ENCODE measurements at places on chromosomes 5 and 9.

- DNase-seq: no peak
Observed at GRCh38 chr5:31553863-31554262, 21.8 kb downstream of the C5orf22 start.

- no peak for DNase-seq
Observed at GRCh38 chr9:2424619-2425033, 197.0 kb upstream of the VLDLR start.

- no peak for DNase-seq
Observed at GRCh38 chr9:112013266-112013665, 116.7 kb downstream of the UGCG start.

DNA sequence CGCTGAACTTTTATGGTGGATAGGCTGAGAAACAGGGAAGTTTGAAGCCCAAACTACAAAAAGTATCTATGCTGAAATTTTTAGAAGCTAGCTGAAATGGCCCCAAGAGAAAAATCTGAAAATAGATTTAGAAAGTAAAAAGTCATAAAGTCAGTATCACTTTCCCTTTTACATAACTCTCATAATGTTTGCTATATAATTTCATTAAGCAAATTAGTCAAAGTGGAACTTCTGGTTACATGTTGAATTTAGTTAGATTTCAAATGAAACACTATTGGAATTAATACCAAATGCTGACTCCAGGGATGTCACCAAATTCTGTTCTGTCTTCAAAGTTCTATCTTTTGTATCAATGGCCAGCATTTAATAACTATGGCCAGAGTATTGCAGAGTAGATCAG lies 126.9 kb downstream of the TTC39B start:
- no peak for DNase-seq

GRCh38 chr5:53052499-53052898 lies 57.1 kb downstream of the MOCS2 start:
- no peak for DNase-seq

- DNase-seq: no peak
Observed at GRCh38 chr9:4844056-4844838, 51.5 kb downstream of the RCL1 start.

DNA sequence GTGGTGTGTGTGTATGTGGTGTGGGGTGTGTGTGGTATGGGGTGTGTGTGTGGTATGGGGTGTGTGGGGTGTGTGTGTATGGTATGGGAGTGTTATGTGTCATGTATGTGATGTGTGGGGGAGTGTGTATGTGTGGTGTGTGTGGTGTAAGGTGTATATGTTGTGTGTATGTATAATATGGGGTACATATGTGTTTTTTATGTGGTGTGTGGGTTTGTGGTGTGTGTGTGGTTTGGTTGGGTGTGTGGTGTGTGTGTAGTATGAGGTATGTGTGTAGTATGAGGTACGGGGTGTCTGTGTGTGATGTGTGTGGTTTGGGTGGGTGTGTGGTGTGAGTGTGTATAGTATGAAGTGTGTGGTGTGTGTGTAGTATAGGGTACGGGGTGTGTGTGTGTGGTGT lies 11.4 kb downstream of the ECSCR start:
- no peak for DNase-seq

GRCh38 chr5:108681079-108681921 lies 66.4 kb upstream of the FER start:
- DNase-seq: peak; percentile 60

DNA sequence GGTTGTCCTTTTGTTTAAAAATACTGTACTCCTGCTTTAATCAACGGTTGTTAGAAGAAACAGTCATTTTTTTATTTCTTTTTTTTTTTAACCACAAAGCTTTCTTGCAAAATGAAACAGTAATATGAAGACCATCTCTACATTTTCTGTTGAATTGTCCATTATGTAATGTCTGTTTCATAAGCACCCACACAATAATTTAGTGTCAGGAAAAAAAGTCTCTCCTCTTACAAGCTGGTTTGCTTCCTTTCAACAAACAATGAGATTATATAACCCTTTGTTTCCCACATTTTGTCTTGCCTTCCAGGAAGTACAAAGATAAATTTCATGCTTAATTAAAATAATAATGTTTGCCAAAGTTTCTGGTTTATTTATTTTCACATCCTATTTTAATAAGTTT lies 16.7 kb downstream of the CTNNAL1 start:
- no peak for DNase-seq

GRCh38 chr9:5052838-5053237 lies 67.8 kb downstream of the JAK2 start:
- DNase-seq: no peak

DNA sequence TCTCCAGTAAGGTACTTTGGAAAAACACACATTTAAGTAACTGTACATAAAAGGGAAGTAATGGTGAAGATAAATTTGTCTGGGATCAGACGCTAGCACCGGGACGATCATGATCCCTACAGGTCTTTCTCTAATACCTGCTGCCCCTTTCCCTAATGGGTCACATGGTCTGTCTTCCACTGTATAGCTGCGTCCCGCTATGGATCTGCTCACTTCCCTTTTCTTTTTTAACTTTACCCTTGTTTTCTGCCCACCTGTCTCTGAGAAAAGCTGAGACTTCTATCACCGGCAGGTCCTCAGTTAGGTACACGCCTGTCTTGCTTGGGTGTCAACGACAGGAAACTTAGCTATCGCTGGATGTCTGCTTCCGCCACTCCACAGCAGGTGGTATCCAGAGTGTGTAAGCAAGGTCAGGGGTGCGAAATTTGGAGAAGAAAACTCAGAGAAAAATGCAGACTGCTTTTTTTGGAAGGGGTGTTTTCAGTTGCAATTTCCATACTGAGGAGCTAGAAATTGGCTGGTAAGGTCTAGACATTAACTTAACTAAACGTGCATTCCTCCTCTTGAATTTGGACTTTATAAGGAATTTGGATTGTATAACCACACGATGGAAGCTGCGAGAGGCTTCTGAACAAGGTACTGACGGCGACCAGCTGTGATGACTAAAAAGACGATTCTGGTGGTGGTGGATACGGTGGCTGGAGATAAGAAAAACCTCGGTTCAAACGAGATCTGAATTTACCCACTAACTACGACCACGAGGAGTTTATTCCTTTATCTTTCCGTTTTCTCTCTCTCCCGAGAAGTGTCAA lies 1.1 kb upstream of the ICE1 start:
- no peak for DNase-seq

GRCh38 chr9:131113655-131114054 lies 11.7 kb upstream of the NUP214 start:
- DNase-seq: no peak

DNA sequence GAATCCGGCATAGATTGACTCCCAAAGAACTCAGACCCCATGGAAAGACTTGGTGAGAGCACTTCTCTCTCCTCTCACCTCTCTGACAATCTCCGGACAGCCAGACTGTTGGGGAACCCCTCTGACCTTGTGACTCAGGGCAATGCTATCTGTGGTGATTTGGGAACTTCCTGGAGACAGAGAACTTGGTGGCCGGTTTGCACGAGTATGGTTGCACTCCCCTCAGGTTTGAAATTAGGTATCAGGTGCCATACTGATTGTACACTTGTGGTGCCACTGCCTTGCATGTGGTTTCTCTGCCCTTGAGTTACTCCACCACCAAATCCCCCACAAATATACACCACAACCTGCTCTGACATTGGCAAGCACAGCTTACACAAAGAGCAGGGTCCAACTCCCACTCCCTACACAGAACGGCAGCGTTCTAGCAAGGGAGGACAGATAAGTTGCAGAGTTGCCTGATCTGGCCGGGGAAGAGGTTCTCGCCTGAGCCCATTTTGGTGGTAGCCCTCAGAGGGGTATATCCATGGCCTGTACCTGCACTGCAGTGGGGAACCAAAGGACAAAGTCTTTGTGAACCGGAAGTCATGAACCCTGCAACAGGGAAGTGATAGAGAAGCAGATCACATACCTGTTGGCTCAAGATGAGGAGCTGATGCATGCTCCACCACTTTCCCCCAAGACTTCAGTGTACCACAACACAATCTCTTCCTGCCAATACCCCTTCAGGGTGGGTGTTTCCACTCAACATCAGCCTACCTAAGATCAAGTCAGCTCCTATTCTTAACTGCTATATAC lies 255.1 kb downstream of the MCTP1 start:
- DNase-seq: peak; percentile 41

DNA sequence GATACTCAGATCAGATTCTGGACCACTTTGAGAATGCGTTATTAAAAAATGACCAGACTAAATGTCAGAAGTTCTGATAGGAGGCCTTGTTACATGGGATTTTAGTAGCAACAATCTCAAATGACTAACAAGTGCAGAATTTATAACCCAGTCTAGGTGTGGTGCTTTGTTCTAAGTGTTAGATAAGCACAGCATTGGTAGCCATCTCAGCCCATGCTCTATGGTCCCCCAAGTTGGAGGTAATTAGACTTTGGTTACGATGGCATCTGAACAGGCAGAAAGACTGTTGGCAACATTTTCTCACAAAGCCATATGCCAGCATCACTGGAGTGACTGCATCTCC lies 140.4 kb upstream of the RPS23 start:
- DNase-seq: no peak

- DNase-seq: no peak
Observed at GRCh38 chr5:83443534-83443933, 28.0 kb upstream of the VCAN start.

- no peak for DNase-seq
Observed at GRCh38 chr5:125148706-125149105, 402.3 kb upstream of the ZNF608 start.

GRCh38 chr9:77750284-77750683 lies 102.2 kb upstream of the GNA14 start:
- no peak for DNase-seq

GRCh38 chr9:37788332-37788731 lies 3.5 kb upstream of the EXOSC3 start:
- DNase-seq: no peak

- no peak for DNase-seq
Observed at GRCh38 chr5:169339869-169340268, 38.9 kb upstream of the SLIT3 start.

DNA sequence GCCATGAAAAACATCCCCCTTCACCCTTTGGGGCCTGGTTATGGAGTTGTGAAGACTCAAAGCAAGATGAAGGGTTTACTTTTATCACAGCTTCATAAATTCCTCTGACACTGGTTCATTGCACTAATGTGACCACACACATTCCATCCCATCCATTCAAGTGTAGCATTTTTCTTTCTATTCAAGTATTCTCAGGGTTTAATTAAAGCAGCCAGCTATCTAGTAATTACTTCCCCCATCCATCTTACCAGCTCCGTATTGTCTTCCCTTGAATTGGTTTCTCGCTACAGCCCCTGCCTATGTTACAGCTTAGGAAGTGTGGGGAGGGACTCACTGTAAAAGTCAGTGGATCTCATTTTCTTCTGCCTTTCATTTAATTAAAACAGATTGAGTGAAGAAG lies 387.0 kb upstream of the RFX3 start:
- DNase-seq: peak; percentile 71

DNA sequence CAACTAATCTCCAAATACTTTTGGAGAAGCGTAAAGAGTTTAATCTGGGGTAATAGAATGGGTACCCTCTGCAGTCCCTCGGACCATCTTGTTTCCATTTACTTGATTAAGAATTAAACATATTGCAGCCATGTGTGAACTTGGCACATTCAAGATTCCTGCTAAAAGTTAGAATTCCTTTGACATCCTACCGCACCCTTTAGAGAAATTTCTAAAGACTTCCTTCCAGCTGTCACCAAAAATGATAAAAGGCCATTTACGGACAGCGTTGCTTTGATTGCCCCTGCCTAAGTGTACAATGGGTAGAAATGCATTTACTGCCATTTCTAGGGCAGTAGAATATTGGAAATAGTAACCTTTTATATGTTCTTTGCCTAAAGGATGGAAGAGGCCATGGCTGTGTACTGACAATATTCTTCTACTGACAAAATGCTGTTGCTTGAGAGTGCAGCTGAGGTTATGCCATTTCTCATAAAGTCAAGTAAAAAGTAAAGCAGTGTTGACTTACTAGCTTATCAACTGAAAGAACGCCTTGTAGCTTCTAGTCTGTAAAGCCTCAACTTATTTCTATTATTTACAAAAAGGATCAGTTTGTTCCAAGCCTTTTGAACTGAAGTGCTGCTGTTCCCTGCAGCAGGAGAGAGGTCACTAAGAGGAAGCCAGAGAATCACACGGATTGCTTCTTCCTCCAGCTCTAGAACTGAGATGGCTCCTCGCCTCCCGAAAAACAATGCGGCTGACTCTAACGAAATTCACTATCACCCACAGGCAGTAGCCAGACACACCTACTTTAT lies 139.8 kb upstream of the BASP1 start:
- no peak for DNase-seq

DNA sequence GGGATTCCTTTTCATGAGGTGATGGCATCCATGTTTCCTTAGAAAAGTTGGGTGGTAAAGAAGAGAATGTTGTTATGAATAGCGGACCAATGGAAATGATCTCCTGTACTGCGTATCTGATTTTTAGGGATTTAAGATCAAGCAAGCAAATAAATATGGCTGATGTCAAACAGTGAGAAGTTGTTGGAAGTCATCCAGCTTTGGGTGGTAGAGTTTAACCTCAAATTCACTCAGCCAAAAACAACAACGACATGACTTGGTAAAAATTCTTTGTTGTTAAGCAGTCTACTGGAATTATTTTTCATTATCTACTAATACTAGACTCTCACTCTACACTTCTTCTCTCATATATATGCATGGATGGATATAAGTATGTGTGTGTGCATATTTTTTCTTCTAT lies 426.5 kb downstream of the CTNND2 start:
- DNase-seq: no peak

GRCh38 chr9:94097788-94098414 lies 13.6 kb downstream of the PTPDC1 start:
- DNase-seq: peak; percentile 25

- no peak for DNase-seq
Observed at GRCh38 chr5:7073666-7074065, 322.3 kb upstream of the ADCY2 start.

DNA sequence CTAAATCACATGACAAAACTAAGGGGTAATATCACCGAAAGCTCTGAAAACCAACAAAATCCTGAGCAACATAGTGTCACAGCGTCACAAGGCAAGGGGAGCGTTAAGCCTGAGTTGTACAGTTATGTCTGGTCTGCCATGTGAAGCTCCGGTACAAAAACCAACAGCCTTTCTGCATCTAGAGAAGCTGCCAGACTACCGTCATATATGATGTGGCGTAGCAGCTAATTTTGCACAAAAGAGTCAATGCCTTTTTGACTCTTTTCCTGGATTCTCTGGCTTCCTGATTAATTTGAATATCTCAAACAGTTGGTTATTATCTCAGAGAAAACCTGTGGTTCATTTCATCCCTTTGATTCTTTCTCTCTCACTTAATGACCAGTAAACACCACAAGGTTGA lies 16.0 kb upstream of the ATP10B start:
- DNase-seq: no peak
